Stimulated activated naive CD8-positive, alpha-beta T cell treated with anti-CD3 and anti-CD28 coated beads, Interleukin-15, amount 100 ng/mL, for 72 hours (primary cell): ENCODE measurements at places on chromosomes 6 and 20.

DNA sequence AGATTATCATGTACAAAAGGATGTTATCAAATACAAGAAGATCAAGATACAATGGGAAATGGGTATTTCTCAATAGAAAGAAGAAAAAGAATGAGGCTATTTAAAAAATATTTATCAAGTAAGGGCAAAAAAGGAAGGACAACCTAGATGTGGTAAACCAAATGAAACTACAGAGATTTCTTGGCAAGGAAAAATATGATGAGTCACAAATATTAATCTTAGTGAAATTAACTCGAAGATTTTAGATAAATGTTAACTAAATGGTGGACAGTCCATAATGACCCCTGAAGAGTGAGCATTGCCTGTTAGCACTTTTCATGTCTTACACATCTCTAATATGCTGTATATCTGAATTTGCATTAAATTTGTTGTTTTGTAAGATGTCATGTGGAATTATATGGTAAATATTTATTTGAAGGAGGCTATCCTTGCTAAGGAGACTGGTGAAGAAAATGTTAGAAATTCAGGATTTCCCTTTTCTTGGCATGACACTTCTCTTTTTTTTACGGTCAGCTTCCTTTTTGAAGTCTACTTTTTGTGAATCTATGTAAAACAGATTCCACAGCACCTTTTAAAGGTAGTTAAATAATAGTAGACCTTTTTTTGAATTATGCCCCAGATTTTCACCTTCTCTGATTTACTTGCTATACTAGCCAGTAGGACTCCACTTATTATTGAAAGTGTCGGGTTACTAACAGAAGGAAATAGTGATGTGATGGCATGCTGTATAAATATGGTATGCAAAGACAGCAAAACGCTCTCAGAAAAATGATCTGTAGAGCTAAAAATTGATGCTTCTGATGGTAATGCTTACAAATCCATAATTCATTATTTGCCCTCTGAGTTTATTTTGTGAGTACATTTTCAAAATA lies 120.5 kb downstream of the HIVEP1 start:
- DNase-seq, result no peak

DNA sequence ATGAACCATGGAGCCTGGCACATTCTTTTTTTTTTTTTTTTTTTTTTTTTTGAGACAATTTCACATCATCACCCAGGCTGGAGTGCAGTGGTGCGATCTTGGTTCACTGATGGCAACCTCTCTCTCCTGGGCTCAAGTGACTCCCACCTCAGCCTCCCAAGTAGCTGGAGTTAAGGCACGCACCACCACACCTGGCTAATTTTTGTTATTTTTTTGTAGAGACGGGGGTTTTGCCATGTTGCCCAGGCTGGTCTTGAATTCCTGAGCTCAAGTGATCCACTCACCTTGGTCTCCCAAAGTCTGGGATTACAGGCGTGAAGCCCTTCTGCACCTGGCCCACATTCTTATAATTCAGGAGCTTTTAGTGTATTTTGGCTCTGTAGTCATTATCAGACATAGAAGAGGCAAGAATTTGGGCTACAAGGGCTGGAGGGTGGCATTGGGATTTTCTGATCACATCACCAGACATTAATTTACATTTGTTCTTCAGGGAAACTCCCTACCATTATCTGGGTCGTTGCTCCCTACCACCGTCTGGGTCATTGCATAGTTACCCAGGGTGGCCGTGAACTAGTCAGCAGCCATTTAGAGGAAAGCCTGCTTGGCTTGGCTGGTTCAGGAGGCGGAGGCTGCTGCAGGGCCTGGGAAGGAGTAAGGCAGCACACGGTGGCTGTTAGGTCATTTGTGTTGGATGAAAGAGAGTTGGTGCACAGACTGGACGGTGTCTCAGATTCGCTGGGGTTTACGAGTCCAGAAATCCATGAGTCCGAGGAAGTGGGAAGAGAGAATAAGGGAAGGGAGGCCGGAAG lies 17.6 kb downstream of the ARID1B start:
- no peak for DNase-seq

DNA sequence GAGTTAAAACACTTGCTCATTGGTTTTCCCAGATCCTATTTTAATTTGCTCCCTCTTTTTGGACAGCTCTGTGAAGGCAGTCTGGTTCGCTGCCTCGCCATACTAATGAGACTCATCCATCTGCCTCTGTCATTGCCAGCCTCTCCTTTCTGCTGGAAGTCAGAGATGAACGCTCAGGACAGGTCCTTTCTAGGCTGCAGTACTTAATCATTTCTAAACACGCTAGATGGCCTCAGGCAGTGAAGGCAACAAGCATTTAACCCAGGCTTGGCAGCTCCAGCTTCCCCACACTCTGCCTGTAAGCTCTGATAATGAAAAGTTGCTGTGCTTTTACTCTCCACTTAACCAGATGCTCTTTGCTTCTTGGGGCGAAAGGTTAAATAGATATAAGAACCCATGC lies 286.7 kb upstream of the POU3F2 start:
- DNase-seq, result no peak

DNA sequence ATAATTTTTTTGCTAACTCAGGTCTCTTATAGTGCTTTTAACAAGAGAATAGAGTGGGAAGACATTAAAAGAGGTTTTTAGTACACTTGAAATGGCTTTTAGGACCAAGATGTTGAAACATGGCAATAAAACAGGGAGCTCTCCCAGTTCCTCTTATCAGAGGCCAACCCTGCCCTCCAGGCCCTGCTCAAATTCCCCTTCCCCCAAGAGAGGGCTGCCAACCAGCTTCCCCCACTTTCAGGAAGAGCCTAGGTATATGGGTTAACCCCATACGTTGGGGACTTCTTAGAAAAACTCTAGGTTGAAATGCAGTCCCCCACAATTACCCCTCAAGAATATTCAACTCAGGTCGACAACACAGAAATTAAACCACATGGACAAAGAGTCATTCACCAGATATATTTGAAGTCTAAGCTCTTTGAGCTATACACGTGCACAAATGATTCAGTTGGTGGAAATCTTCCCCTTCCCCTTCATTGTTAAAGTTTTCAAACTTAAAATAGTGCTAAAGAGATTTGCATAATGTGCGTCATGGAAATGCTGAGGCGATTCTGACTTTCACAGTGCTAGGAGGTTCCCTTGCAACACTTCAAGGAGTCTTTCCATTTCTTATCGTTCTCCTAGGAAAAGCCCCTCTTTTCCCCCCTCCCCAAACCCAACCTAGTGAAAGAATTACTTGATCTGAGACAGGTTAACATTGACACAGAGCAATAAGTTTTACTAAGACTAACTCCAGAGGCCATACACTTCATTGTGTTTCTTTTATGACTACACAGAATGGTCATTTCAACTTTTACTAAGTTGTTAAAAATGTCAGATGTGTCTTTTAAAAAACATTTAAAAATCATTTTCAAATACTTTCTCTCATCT lies 49.8 kb upstream of the ENPP5 start:
- DNase-seq, result peak; percentile 35

DNA sequence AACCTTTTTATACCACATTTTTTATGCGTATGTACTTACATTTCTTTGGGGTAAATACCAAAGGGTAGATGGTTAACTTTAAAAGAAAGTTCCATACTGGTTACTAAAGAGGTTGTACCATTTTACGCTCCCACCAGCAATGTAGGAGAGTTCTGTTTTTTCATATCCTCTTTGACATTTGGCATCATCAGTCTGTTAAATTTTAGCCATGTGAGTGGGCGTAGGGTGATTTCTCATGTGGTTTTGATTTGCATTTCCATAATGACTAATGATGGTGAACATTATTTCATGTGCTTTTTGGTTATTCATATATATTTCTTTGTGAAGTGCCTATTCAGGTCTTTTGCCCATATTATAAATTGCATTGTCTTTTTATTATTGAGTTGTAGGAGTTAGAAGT lies 194.2 kb downstream of the PRL start:
- peak; percentile 35 for DNase-seq

GRCh38 chr6:7440476-7440875 lies 50.9 kb downstream of the RIOK1 start:
- DNase-seq, result no peak
